ENCODE measurements at places on chromosomes 4 and X.

DNA sequence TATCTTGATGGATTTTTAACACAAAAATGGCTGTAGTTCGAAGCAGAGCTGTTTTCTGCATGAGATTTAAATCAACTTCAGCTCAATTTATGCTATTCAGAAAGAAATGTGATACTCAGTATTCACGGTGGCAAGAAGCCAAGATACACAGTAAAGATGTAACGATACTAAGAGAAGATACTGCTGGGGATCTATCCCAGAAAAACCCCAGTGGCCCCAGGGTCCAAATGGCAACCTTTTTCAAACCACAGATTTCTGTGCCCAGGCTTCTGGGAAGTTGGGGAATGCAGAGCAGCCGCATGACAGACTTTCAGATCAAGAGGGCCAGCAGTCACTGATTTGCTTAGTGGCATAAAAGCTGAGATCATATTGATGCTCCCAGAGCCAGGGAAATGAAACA is 353.9 kb downstream of the AFF2 start:
- DNase-seq = no peak

GRCh38 chr4:143358923-143359643 is 22.4 kb downstream of the GAB1 start:
- DNase-seq = no peak

DNA sequence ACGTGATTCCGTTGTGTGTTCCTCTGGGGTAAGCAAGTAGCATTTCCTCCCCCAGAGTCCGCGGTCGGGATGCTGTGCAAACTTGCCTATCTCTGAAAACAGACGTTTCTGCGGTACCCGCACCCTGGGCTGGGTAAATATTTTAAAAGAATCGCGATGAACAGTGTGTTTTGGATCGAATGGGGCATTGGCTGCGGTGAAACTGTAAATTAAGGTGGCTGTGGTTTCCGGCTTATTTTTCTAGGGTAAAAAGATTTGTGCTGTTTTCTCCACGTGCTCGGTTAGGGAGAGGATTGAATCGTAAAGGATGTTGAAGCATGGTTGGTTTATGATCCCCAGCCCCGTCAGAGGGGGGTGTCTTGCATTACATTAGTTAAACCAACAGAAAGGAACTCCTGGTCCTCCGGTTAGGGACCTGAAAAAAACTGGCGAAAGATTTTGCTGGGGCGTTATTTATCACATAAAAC is 1.2 kb downstream of the HHIP start:
- DNase-seq = peak; percentile 46

DNA sequence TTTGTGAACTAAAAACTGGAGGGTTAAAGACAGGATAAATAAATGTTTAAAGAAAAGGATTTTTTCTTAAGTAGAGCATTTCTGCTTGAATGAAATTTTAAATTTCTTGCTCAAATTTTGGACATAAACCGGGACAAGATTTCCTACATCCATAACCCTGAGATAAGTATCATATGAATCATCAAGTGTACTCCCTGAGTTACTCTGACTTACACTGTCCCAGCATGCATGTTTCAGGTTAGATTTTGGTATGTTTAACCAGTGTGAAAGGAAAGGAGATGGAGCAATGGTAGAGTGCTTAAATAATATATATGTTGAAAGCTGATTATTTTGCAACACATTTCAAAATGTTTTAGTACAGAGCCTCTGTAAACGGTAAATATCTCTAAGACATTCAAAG is 175.2 kb downstream of the ADGRL3 start:
- DNase-seq = no peak

GRCh38 chr4:111530446-111530845 is 614.8 kb upstream of the FAM241A start:
- no peak for DNase-seq

GRCh38 chr4:42615131-42615763 is 41.7 kb downstream of the ATP8A1 start:
- DNase-seq = no peak

DNA sequence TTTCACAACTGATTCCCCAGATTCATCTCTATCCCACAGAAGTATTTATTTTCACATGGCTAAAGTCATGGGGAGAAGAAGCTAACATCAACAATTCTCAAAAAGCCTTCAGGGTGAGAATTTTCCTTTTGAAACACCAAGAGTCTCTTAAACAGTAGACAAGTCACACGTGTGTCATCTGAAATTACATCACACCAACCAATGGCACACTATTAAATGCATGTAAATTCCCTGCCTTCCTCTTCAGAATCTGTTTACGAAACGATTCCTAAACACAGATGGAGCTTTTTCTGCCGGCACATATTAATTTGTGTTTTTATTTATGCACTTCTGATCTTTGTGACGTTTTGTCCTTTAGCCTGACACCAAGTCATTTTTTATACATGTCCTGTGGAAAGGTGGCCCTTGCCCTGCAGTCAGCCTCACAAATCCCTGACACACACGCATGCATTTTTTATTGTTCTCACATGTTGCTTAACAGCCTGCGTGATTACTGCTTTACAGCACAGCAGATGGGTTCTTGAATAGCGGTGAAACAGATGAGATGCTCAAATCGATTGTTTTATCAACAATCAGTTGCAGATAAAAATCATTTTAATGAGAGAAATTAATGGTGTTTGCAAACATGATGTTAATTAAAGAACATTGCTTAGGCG is 735.9 kb upstream of the TENM3 start:
- DNase-seq = no peak

DNA sequence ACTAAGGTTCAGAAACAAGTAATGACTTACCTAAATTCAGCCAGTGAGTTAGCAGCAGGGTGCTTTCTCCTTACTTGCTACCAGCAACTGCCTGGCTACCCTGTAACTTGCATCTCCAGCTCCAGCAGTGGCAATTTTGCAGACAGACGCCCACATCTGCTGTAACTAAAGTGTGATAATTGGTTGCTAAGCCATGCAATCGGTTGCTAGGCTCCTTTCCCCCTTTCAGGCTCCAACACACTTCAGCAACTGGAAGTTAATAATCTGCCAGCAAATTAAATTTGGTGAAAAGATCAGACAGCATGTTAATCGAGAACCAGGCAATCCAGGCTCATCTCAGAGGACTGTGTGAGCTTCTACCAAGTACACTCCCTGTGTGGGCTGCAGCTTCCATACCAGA is 24.2 kb upstream of the ARHGEF9 start:
- no peak for DNase-seq

- DNase-seq = no peak
Measured at GRCh38 chrX:122790376-122791095, 393.5 kb upstream of the GRIA3 start.

GRCh38 chrX:8345473-8345872 is 119.2 kb upstream of the VCX3B start:
- no peak for DNase-seq

- DNase-seq = no peak
Measured at GRCh38 chrX:137198040-137198439, 164.2 kb upstream of the GPR101 start.

- DNase-seq = no peak
Measured at GRCh38 chr4:71941001-71941400, 90.8 kb upstream of the NPFFR2 start.

DNA sequence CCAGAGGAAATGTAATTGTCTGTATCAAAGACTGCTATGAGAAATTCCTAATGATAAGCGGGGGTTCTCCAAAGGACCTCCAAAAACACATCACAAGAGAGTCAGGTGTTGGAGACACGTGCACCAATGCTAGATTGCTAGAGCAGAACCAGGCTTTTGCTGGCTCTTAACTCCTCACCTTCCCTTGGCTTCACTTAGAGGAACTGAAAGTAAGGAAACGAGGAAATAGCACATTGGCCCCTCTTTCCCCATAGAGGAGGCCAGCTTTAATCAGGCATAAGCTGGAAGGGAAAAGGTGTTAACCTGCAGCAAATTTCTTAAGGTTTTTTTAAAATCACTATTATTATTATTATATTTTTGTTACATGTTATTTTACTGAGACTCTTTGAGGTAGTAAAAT is 13.6 kb downstream of the OTC start:
- DNase-seq = no peak

- no peak for DNase-seq
Measured at GRCh38 chrX:123869488-123869887, 9.6 kb downstream of the XIAP start.

DNA sequence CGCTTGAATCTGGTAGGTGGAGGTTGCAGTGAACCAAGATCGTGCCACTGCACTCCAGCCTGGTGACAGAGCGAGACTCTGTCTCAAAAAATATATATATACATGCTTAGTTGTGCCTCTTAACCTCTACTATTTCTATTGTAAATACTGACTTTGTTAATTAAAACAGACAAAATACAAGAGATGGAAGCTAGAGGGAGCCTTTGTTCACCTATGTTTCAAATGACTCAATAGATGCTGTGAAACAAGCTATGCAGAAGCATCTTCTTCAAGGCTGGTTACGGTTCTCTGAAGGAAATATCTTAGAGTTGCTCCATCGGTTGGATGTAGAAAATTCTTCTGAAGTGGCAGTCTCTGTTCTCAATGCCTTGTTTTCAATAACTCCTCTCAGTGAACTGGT is 6.2 kb downstream of the NCAPG start:
- peak; percentile 75 for DNase-seq

DNA sequence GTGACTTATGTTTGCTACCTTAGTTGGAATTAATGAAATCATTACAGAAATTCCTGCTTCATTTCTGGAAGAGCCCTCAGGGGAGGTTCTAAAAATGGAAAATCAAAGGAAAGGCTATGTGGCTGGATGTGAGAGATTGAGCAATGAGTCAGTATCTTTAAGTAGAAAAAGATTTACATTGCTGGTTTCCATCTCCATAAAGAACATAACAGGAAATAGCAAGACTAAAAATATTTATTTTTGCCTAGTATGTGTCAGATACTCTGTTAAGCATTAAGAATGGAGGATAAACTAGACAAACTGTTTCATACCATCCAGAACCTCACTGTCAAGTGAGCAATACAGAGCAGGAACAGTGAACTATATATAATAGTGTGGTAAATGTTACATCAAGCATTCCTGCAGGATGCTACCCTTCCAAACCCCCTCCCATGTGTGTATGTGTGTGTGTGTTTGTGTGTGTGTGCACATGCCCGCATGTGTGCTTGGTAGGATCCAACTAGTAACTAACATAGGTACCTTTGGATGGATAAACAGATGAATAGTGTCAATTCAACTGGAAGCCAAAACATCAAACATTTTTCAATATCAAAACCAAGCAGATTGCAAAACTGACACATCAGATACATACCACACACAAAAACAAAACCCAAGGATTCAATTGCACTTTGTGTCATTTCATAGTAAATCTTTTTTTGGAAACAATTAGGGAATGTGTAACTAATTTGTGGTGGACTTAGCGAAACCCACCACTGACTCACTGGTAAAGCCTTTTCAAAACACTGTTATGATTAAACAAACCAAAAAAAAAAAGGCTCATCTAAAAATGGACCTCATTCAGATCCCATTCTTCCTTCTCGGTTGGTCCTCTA is 223.4 kb downstream of the SHROOM3 start:
- peak; percentile 90 for DNase-seq
